Ascending aorta (tissue), 2 donors: ENCODE measurements at places on chromosomes 2 and 18. TPM values are rescaled to one million over a fixed set of nuclear protein-coding genes. Genes with fewer than 3 reads are reported as not detected.

DNA sequence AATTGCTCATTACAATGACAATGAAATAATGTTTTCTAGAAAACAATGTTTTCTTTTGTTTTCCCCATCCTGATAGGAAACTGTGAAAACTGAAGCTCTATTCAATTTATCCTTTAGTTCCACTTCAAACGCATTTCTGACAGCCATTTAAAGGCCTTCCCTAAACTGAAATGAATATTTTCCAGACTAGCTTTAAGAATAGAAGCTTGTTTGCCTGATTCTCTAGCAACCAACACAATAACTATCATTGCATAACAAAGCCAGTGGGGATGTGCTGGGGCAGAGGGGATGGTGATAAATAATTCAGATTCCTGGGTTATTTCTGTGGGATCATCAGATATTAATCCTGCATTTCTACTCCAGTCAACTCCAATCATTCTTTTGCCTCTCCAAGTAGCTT, 427.1 kb downstream of the RND3 start:
- DNase-seq, result no peak

Gene PPP1R1C
- not detected for total RNA-seq

- peak; percentile 37 for DNase-seq
Measured at GRCh38 chr18:76565238-76566173, 70.5 kb upstream of the ZNF516 start.

- DNase-seq, result no peak
Measured at GRCh38 chr2:69217333-69218080, 169.5 kb downstream of the GFPT1 start.
